ENCODE measurements at places on chromosomes 2 and 18.

DNA sequence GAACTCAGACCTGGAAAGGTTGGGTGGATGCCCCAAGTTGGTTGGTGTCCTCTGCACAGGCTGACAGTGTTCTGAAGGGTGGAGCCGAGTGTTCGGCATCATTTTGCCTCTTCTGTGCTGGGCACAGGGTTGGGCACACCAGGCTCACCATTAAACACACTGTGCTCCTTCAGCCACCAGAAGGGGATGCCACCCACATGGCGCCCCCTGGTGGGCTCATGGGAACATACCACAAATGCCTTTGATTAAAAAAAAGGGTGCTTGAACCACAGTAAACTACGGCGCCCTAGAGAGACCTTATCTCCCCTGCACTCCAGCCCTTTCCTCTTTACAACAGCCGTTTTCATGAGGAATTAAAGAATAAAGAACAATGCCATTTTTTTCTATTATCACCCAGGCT is 89.4 kb downstream of the CELF4 start:
- DNase-seq, result peak; percentile 13

DNA sequence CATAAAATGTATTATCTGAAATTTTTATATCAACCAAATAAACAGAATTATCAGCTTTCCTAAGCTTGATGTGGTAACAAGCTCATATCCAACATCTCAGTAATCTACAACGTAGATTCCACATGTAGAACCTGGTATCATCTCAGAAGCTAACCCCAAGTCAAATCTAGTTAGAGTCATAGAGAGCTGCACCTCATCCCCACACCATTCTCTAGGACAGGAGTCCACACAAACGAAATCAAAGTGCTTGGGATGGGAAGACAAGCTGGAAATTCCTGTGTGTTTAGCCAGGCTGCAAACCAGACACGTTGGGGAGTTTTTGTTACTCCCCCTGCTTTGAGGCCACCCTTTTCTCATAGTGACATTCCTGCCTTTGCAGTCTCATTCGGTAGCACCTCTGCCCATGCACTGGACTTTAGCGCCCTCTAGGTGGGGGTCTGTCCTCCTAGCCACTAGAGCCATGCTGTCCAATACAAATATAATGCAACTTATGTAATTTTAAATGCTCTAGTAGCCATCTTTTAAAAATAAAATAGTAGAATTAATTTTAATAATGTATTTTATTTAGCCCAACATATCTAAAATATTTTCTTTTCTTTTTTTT is 28.1 kb upstream of the SATB2 start:
- peak; percentile 66 for DNase-seq

- peak; percentile 72 for DNase-seq
These were observed 57.8 kb upstream of the RGPD5 start for GRCh38 chr2:109736177-109736827.

- DNase-seq, result no peak
These were observed 73.0 kb upstream of the EPB41L5 start for GRCh38 chr2:119939915-119940314.

GRCh38 chr2:162482463-162482862 is 138.5 kb downstream of the GCA start:
- no peak for DNase-seq

DNA sequence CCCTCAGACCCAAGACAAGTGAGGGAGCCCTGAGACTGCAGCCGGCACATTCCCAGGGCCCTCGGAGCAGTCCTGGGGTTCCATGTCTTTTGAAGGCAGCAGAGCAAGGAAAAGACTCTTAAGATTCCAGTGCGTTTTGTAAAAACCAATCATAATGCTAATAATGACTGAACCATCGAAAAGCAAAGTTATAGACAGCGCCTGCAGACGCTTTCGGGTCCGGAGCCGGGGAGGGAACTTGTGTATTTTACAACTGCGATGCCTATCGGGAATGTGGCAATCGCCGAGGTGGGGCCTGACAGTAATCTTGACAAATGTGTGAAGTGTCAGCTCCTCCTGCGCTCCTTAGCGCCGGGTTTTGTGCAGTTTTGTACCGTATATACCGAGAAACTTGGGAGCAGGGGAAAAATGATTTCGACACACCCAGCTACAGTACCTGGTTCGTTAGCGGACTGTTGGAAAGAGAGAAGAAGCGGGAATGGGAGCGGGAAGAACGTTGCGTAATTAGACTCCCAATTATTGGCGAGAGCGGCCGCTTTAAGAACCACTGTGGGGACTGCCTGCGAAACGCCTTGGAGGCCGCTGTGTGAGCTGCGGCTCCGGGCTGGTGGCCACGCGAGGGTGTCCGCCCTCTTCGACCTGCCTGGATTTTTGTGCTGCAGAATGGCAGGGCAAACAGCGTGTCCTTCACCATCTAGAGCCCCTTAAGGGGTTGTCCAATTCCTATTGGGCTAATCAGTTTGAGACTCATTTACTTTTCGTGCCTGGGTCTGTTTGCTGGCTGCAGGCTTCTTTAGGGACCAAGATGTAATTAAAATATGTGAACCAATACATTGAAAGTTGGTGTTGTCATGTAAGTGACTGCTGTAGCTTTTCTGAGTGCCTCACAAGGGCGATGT is 2.4 kb downstream of the EPAS1 start:
- peak; percentile 64 for DNase-seq

DNA sequence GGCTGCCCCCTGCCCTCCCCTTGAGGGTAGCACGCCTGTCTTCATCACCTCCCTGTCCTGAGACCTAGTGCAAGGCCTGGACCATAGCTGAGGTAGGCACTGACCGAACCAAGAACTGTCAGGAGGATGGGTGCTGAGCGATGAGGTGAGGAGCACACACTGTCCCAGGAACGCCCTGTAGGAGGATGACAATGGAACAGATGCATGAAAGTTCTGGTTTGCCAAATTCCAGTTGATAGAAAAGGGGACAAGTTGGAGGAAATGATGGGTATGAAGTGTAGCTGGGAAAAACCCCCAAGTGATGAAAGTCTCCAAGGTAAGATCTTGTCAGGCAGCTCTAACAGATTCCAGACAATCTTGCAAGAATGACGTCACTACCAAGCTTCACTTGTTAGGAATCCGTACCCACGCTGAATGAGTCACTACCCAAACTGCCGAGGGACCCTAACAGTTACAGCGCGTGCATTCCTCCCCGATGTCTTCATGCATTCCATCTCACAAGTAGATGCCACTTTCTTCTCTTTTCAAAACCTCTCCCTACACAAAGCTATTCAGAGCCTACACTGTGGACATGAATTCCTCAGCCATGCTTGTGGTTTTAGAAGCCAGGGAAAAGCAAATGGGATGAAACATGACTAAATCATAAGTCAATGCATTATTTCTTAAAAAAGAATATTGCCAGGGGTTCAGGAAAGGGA is 27.6 kb downstream of the MRPL33 start:
- peak; percentile 100 for DNase-seq

DNA sequence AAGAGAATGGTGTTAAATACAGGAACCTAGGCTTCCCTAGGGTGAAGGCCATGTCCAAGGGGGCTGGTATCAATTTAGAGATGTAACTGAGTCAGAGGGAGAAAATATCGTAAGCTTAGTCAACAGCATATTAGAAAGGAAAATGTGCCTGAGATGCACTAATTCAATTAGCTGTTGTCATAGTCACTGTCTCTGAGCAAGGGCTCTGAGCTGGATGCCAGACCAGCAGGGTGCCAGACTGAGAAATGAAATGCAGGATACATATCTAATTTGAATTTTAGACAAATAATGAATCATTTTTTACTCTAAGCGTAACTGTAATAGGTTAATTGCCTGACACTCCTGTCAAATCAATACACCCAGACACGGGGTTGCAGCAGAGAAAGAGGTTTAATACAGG is 11.4 kb upstream of the SLC35F6 start:
- DNase-seq, result peak; percentile 26

- no peak for DNase-seq
These were observed 279.2 kb upstream of the THSD7B start for GRCh38 chr2:136486115-136486514.

DNA sequence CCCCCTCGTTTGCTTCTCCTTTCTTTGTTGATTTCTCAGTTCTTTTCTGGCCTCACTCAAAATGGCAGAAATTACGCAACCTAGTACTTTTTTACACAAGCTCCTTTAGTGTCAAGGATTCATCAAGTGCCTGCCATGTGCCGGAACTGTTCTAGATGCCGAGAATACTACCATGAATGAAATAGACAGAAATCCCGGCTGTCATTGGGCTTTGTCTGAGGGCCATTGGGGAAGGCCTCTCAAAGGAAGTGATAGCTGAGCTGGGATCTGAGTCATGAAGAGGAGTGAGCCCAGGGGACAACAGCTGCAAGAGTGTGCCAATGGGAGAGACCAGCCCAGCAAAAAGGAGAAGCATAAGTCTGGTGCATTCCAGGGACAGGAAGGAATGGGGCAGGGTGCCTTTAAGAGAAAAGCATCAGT is 34.3 kb upstream of the PPP1CB start:
- peak; percentile 73 for DNase-seq

DNA sequence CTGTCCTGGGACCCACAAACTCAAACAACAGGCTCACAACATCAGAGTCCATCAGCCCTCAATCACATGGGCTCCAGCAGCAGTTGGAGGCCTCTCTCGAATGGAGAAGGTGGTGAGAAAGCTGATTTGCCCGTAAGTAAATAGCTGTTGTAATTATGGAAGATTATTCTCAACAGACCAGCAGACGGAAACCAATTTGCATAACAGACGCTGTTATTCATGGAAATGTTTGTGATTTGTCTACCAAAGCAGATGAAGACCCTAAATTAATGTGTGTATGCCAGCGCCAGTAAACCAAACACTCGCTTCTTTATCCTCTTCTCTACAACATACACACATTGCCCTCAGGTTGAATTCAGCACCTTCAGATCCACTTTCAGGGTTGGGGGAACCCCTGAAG is 23.4 kb upstream of the GALNT14 start:
- no peak for DNase-seq

GRCh38 chr2:202494300-202495229 is 118.4 kb downstream of the BMPR2 start:
- DNase-seq, result peak; percentile 33

DNA sequence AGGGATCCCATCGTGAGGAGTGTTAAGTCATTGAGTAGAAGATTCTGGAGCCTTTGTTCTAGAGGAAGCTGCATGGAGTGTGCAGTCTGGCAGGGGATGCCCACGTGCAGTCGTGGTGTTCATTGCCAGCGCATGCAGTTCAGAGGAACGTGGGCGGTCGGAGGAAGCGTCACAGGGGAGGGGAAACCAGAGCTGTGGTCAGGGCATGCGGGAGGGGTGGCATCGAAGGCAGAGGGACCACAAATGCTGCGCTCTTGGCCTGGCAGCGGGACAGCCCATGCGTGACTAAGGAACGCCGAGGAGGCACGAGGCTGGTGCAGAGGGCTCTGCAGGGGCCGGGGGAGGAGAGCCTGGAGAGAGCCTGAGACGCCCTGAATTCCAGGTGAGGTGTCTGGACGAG is 141.1 kb downstream of the KLHL29 start:
- no peak for DNase-seq

GRCh38 chr2:109614715-109615636 is 812 bp downstream of the SOWAHC start:
- no peak for DNase-seq

DNA sequence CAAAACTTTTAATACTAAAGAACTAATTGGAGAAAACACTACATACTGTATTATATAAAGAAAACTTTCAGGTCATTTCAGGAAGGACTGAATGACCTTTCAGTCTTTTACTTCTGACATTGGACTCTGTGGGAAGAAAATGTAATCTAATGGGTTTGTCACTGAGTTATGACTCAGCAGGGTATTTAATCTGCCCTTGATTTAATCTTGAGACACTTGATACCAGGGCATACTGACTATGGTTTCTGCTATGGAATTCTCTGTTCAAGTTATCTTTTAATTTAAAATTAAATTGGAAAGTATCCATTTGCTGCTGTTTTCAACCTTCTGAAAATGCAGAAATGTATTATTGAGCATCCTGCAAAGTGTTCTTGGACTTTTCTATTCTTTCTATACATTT is 354.2 kb upstream of the GALNT5 start:
- no peak for DNase-seq

GRCh38 chr18:61292280-61293035 is 40.8 kb upstream of the CDH20 start:
- DNase-seq, result no peak

DNA sequence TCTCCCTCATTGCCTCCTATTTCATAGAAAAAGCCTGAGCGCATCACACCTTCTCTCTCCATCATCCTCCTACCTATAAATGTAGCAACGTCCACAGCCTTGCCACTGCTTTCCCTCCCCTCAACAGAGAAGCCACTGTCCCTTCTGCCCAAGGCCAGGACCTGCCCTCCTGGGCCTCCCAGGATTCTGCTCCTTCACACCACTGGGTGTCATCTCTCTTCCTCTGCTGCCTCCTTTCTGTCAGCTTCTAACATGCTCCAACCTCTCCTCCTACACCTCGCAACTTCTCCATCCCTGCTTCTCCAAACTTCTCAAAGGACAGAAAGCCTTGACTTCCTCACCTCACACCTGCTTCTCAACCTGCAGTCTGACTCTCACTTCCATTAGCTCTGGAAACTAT is 21.2 kb upstream of the ME2 start:
- no peak for DNase-seq

DNA sequence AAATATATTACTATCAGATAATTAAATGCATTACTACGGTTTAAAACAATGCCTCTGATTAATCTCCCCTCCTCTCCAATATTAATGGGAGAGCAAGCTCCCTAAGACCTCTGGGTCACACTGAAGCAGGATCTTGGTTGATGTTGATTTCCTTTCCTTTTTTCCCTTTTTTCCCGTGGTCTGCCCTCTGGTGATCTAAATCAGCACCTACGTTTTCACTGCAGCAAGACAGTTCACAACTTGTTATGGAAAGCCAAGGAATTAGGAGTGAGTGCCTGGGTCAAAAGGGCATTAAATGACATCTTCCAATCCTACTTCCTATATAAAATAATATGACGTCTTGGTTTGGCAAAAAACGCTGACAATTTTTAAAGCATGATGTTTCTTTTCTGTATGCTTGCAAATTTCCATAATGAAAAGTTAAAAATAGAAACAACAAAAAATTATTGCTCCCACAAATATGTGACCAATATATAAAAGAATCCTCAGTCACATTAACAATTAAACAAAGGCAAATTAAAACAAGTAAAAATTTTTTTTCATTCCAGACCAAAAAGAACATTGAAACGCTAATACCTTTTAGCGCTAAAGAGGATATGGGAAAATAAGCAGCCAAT is 7.9 kb upstream of the CFAP36 start:
- DNase-seq, result peak; percentile 38

- DNase-seq, result no peak
These were observed 126.6 kb upstream of the SLC14A2 start for GRCh38 chr18:45488645-45489044.

DNA sequence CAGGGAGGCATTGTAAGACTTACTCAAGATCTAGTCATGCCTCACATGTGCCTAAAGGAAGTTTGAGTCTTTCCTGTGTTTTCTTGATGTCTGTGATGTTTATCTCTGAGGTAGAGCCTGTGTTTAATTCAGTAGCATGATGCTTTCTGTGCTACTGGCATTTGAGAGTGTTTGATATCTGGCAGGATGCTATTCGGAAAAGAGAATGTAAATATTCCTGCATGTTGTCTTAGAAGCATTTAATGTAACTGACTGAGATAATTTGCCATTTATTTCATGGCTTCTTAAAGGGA is 58.8 kb downstream of the GREB1L start:
- no peak for DNase-seq
